Stimulated activated CD8-positive, alpha-beta memory T cell treated with anti-CD3 and anti-CD28 coated beads, Interleukin-2, amount 100 ng/mL, for 1 hour (primary cell): ENCODE measurements at places on chromosomes 6 and 20.

- no peak for DNase-seq
These were observed 369 bp downstream of the SLC4A11 start for GRCh38 chr20:3238616-3239025.

DNA sequence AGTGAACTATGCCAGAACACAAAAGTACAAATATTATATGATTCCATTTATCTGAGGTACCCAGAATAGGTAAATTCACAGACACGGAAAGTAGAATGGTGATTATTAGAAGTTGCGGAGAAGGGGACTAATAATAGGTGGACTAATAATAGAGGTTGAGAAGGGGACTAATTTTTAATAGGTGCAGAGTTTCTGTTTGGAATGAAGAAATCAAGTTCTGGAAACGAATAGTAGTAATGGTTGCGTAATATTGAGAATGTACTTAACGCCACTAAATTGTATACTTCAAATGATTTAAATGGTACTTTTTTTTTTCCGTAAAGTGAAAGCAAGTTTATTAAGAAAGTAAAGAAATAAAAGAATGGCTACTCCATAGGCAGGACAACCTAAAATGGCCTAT lies 33.2 kb downstream of the B4GALT5 start:
- no peak for DNase-seq

DNA sequence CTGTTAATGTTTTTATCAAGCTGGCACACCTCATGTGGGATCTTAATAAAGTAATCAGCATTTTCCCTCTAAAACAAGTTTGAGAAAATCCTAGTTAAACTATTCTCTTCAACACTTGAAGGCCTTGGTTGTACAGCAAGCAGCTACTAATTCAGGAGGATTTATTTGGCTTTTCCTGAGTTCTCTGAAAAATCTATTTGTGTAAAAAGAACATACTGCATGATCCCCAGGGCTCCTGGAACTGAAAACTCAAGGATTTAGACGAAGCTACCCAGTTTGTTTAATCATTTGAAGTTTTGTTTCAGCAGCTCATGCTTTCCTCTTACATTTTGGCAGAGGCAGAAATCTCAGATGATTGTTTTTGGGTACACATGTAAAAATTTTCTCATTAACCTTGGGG lies 309.6 kb upstream of the FLRT3 start:
- no peak for DNase-seq

DNA sequence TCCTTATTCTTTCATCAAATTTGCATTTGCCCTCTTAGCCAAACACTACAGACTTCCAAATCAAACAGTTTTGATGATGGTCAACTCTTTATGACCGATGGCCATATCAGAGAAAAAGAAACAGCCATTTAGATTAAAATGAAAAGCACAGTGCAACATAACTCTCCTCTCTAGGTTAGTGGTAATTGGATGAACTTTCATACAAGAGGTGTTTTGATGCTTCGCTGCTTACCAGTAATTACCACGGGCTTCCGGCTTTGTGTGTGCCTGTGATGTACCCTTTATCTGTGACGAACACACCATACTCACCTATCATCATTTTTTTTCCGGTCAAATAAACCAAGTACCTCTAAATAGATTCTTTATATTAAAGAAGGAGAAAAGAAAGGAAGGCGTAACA lies 181.8 kb downstream of the FOXA2 start:
- no peak for DNase-seq

GRCh38 chr6:131825946-131826345 lies 18.1 kb downstream of the ENPP1 start:
- DNase-seq = no peak

DNA sequence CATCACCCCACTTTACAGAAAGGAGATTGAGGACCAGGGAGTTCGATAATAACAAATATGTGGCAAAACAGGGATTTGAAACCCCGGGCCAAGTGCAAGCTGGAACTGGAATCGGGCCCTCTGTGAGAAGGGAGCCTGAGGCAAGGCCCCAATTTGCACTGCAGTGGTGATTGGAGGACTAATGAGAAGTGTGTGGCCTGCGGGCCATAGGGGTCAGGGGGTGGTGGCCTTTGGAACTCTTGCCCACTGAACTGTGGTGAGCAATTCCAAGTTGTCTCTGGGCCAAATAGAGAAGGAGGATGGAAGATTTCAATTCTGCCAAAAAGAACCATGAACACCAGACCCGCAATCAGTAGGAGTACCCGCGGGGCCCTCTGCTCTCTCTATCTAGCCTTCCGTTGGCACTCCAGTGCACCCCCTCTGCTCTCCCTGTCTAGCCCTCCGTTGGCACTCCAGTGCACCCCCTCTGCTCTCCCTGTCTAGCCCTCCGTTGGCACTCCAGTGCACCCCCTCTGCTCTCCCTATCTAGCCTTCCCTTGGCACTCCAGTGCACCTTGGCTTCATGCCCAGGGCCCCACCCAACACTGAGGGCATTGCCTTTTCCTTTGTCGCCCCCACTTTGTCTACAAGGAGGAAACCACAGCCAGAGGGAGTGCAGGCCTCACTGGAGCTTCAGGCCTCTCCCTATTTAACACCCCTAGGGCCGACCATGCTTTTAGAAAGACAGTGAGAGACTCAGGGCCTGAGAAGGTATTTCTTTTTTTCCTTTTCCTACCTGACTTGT lies 6.0 kb upstream of the PTPRA start:
- DNase-seq = no peak

DNA sequence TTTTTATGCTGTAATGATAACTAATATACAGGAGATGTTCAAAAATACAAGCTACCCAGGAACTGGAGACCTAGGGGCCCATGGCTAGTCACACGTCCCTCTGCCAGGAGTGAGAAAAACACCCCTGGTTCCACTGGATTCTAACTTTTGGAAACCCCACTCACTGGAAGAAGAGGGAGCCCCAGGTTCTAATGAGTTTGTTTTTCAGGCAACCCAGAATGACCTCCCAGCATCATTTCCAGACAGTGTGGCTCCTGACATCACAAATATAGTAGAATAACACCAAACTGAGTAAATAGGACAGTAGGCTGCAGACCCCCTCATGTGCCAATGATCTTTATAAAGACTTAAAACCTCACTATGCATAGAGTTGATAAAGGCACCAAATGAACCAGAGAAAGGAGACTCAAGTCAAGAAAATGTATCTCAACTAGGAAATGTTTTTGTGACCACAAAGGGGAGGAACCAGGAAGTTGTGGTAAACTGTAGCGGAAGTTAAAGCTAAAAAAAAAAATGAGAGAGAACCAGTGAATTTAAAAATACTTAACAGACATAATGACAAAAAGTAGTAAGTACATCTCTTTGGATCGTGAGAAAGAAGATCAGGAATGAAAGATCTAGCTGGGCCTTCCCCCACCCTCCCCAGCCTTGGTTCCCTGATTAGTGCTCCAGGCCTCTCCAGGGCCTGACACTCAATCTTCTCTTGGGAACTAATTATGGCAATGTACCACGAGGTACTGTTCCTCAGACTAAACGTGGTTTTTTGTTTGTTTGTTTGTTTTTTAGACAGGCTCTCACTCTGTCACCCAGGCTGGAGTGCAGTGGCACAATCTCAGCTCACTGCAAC lies 19.8 kb downstream of the HLA-E start:
- DNase-seq = no peak

DNA sequence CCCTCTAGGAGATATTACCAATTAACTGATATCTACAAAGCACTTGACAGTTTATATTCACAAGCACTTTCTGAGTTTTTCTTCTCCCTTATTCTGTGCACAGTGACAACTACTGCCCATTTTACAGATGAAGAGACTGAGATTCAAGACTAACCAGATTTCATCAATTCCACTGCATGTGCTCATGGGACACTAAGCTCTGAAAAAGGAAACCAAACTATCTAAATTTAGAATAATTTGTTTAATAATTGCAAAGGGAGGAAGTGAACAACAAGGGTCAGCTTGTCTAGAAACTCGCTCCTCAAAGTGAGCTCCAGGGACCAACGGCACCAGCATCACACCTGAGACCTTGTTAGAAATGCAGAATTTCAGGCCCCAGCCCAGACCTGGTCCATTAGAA lies 50.8 kb upstream of the MYLIP start:
- no peak for DNase-seq

GRCh38 chr6:167267921-167268401 lies 23.2 kb upstream of the UNC93A start:
- no peak for DNase-seq

GRCh38 chr20:10077081-10077471 lies 42.3 kb downstream of the ANKEF1 start:
- no peak for DNase-seq

DNA sequence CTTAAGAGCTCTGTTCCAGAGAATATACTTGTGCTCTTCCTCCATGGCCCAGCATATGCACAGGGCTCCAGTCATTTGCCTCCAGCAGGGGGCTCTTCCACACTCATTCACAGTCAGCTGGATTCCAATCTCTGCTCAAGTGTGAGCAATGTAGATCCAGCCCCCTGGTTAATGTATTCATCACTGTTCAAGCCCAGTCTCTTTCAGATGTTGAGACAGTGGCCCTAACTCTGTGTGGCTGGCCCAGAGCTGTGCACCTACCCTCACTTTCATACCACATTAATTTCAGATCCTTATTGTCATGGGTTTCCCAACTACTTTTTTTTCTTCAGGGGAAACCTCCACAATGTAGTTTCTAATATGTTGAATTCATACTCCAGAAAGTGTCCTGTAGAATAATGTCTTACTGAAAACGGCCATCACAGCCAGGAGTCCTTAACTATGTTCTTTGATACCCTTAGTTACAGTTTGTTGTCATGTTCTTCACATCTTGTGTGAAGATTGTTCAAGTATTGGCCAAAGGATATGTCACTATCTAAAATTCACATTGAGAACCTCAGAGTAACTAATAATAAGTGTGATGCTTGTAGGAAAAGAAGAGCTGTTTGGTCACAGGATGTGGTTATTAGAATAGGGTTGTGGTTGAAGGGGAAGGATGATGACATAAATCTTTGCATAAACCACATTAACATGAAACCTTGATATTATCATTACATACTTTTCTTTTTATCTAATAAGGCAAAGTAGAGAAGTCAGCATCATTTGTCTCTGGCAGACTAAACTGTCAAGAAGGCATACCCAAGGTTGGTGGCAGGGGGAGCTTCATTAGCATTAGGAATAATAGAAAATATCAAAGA lies 14.4 kb upstream of the HLA-DQA1 start:
- DNase-seq = no peak

- no peak for DNase-seq
These were observed 659.9 kb downstream of the EPM2A start for GRCh38 chr6:145075425-145075824.

DNA sequence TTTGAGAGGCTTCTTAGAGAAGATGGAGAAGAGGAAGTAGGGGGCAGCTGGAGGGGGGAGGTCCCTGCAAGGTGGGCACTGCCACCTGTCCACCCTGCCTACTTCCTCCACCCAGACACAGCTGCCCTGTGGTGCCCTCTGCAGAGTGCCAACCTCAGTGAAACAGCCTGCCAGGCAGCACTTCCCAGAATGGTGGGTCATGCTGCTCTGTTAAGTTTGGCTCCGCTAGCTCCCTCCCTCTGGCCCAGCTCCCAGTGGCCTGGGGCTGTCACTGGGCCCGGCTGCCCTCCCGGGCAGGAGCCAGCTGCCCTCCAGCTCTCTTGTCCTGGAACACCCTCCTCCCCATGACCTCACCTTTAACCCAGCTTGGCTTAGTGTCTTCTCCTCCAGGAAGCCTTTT lies 5.1 kb upstream of the EPB41L1 start:
- DNase-seq = no peak

- DNase-seq = no peak
These were observed 149.6 kb downstream of the CDH26 start for GRCh38 chr20:60107621-60108390.

- no peak for DNase-seq
These were observed 31.2 kb downstream of the PNLDC1 start for GRCh38 chr6:159831373-159831679.

GRCh38 chr6:136923116-136923953 lies 1.2 kb downstream of the SLC35D3 start:
- no peak for DNase-seq

GRCh38 chr20:10696650-10697049 lies 22.9 kb upstream of the JAG1 start:
- DNase-seq = no peak

DNA sequence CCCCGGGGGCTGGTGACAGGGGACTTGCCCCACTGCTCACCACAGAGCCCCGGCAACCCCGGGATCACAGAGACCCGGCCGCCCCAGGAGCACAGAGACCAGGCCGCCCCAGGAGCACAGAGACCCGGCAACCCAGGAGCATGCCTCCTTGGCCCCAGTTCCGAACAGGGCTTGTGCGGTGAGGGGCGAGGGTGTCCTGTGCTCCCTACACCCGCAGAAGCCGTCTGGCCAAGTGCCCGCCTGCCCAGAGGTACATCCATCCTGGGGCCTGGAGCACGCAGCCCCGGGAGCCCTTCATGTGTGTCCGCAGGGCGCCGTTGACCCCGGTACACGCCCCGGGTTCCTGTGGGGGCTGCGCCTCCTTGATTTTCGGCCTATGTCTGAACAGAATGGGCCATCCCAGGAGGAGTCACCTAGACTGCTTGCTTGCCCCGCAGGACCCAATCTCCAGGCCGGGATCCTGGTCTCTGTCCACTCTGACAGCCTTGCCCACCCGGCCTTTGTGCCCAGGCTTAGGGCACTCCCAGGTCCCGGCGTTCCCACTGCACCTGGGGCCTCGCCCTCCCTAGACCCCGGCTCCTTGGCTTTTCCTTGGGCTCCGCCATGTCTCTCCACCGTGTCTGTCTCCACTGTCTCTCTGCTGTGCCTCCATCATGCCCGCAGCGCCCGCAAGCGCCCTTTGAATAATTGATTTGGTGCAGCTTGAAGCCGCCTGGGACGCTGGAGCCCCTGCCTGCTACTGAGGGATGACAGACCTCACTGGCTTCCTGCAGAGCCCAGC lies 219.8 kb downstream of the ERMARD start:
- DNase-seq = no peak

GRCh38 chr6:66291905-66292304 lies 584.9 kb upstream of the EYS start:
- DNase-seq = no peak

DNA sequence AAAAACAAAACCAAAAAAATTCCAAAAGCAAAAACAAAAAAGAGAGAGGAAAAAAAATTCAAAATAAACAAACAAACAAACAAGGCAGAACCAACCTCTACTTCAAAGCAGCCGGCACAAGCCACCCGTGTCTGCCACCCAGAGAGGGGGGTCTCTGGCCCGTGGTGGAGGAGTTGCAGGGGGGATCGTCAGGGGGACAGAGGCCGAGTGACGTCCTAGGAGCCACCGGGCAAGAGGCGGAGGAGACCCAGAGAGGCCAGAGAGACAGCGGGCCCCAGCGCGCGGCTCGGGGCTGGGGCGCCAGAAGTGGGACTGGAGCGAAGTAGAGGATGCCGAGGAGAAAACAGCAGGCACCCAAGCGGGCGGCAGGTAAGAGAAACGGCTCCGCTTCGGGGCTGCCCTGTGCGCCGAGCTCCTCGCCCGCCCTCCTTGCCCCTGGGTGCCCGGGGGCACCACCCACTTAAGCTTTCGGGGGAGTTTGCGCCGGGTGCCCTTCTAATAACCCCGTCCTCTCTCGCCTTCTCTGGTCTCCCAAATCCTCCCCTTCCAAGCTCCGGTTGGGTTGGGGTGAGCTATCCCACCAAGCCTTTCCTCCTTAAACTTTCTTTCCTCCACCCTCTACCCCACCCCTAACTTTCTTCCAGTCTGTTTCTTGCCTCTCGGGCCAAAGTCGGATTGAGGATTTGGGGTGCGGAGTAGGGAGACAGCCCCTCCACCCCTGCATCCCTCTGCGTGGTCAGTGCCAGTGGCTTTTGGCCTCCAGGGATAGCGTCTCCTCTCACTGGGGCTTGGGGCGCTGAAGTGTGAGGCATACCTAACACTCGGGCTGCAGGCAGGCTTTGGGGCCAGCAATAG lies 1.0 kb downstream of the TSHZ2 start:
- DNase-seq = no peak

GRCh38 chr6:50443144-50443543 lies 270.2 kb upstream of the TFAP2D start:
- DNase-seq = no peak
